ENCODE measurements at places on chromosomes 5 and 9.

DNA sequence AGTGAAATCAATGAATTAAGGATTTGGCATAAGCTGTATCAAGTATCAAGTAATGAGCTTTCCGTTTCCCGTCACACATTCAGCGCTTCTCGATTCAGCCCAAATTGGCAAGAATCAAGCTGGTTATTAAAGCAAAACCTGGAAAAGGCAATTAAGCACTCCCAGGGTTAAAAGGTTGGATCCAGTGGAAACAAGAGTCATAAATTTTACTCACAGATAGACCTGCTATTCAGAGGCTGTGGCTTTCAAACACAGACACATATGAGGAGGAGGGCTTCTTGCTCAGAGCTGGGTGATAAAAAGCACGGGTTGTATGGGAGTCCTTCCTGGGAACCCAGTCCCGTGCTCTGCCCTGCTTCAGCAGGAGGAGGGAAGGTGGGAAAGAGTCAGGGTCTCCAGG is 112.3 kb upstream of the CXCL14 start:
- no peak for DNase-seq

DNA sequence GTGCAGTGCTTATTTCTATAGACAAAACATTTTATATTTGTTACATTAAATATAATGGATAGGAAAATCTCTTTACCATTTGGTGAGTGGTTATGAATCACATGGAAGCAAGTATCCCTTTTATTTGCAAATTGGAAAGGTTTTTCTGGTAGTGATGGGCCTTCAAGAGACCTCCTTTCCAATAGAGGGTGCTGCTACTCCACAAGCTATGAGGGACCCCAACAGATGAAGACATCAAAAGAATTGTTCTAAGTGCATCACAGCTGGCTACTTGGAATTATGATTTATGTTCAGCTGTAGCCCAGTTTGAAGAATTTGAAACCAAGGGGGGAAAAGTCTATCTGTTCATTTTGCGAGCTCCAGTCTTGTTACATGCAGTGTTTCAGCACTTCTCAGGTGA is 493.7 kb upstream of the SGCD start:
- no peak for DNase-seq

- DNase-seq = no peak
These were observed 21.6 kb downstream of the FBXW11 start for GRCh38 chr5:171984748-171985419.

- DNase-seq = no peak
These were observed 74.3 kb upstream of the SSBP2 start for GRCh38 chr5:81825237-81825636.

DNA sequence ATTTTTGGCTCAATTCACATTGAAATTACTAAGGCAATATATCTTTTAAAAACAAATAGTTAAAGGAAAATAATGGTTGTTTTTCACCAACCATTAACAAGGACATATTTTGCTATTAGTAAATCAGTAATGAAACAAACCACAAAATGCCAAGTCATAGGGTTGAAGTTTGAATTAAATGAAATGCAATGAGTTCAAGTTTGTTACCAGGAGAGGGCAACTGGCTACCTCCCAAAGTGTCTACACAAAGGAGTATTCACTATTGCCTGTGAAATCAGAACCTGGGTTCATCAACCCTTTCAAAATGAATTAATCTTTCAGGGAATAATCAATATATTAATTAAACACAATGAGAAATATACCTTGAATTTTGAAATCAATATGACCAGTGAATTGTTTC is 138.4 kb upstream of the DMRTA1 start:
- DNase-seq = no peak

- no peak for DNase-seq
These were observed 94.4 kb downstream of the PDE6A start for GRCh38 chr5:149849966-149850910.

GRCh38 chr5:115336201-115336720 is 39.8 kb upstream of the CCDC112 start:
- DNase-seq = no peak

GRCh38 chr9:124869466-124869985 is 7.6 kb downstream of the ARPC5L start:
- DNase-seq = peak; percentile 40

DNA sequence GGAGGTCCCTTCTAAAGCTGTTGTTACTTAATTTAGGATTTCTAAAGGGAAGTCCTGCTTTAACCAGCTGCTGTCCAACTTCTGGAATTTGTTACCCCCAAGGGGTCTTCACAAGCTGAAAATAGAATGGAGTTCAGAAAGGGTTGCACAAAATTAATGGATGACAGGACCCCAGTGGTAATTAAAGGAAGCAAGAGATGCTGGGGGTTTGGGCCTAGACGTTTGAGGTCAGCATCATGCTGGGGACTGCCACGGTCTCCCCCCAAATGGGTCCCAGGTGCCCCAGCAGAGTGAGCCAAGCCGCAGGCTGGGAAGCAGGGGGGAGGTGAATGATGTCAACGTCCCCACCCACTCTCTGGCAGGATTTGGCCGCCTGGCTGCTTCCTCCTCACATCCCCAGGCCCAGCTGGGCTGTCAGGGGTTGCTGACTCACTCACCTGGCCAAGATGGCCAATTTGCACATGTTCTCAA is 97.5 kb upstream of the ARAP3 start:
- no peak for DNase-seq

Data from stimulated activated CD4-positive, alpha-beta T cell treated with anti-CD3 and anti-CD28 coated beads, Interleukin-1b, Interleukin-23, amount 100 ng/mL, for 4 hours (primary cell).